ENCODE measurements at places on chromosomes 3 and 15.
A peak's percentile ranks its signal among the peaks of the same experiment; 100 is the strongest.

DNA sequence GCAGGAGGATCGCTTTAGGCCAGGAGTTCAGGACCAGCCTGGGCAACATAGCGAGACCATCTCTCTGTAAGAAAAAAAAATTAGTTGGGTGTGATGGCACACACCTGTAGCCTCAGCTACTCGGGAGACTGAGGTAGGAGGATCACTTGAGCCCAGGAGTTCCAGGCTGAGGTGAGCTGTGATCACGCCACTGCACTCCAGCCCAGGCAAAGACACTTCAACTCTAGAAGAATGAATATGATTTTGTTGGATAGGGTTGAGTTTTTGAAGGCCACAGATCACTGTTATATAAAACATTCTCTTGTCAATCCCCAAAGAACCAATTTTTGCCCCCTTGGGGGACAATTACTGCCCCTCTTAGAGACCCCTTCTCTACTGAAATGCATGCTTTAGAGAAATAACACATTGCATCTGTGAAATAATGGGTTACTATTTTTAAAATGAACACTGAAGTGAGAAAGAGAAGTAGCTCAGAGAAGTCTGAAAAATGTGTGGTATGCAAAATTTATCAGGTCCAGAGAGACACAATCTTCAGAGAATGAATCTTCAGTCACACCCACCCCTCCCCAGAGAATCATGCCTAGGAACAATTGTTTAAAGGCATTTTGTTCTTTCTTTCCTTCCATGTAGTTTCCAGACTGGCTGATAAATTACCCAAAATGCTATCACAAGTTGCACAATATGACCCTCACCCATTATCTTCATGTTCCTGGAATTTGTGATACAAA is 42.7 kb downstream of the METTL6 start:
- DNase-seq, result peak; percentile 6

DNA sequence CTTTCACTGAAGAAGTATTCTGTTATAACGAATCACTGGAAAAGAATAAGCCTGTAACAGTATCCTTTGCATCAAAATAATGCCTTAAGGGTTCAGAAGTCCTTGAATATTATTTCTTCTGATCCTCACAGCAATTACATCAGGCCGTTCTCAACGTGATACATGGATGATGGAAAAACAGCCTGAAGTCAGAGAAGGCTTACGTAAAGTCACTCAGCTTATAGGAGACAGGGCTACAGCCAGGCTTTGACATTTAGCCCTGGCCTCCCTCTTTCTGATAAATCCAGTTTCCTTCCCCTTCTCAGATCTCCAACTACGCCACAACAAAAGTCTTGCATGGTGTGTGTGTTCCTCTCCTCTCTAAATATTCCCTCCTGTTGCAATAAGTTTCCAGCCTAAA is 131.9 kb downstream of the ANO10 start:
- peak; percentile 24 for DNase-seq

GRCh38 chr3:36677331-36678007 is 86.9 kb downstream of the DCLK3 start:
- peak; percentile 39 for DNase-seq

DNA sequence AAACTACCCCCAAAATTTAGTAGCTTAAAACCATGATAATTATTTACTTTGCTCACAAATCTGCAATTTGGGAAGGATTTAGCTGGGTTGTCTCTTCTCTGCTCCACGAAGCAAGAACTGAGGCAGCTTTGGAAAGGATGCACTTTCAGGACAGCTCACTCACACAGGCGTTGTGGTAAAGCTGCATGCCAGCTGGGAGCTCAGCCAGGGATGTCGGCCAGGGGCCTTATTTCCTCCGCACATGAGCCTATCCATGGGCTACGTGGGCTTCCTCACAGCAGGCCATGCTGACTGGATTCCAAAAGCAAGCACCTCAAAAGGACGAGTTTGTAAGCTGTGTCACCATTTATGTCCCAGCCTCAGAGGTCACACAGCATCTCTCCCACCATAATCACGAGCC is 301.3 kb upstream of the IGF1R start:
- DNase-seq, result no peak

DNA sequence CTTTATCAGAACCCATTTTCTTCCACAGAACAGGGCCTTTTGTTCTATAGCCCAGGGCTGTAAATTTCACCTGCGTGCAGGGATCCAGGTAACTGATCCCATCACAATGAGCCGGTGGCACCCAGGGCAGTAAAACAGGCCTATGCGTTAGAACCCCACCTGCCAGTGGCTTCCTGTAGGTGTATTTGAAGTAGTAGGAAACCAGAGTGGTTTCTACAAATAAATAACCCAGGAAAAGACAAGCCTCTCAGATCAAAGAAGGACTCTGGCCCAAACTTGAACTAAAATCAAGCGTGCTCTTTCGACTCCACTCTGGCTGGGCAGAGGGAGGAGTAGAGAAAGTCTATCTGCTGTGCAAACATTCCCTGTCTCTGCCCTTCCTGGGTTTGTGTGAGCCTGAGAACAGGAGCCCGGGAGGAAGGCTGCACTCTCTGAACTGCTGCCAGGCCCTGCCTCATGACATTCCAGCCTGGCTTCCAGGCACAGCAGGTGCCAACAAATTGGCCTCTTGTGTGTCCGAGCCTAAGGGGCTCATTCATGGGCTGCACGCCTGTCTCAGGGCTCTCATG is 77.7 kb downstream of the CEMIP start:
- no peak for DNase-seq

Measured in MV-4-11 (cell line).